ENCODE measurements at places on chromosomes 1 and 21.

DNA sequence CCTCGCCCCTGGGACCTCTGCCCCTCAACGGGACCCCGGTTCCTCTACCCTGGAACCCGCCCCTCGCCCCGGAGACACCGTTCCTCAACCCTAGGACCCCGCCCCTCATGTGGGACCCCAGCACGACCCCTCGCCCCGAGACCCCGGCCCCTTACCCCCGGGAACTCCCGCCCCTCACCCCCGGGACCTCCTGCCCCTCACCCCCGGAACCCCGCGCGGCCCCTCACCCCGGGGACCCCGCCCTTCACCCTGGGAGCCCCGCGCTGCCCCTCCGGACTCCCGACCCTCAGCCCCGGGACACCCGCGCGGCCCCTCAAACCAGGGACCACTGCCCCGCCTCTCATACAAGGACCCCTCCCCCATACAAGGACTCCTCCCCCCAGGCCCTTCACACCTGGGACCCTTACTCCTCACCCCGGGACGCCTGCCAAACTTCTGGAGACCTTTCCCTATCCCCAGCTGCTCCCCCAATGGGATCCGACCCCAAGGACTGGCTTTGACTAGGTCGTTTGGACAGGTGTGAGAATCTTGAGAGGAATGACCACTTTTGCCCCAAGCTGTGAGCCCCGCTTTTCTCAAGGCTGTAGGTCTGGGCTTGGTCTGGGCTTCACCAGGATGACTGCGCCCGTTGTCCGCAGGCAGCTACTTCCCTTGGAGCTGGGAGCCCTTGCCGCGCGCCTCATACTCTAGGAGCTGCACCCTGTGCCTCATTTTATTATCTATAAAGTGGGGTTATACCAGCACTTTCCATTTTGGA, 843 bp downstream of the DIP2A start:
- peak; percentile 3 for DNase-seq

DNA sequence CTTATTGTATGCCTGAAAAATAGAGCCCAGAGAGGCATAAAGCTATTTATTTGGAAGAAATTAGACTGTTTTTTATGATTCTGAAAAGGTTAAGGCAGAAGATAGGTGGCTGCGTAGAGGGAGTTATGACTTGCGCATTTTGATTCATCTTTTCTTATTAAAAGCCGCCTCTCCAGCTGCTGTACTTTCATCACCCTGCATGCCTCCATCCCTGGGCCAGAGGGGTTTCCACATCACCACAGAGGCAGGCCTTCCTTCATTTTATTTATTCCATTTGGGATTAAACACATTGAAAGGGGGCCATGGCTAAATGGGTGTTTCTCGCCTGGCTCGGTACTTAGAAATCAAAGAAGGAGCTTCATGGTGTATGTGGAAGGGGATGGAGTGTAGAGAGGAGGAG, 14.6 kb upstream of the RGS8 start:
- DNase-seq, result no peak

GRCh38 chr1:236495467-236496112, 28.2 kb upstream of the LGALS8 start:
- no peak for DNase-seq

DNA sequence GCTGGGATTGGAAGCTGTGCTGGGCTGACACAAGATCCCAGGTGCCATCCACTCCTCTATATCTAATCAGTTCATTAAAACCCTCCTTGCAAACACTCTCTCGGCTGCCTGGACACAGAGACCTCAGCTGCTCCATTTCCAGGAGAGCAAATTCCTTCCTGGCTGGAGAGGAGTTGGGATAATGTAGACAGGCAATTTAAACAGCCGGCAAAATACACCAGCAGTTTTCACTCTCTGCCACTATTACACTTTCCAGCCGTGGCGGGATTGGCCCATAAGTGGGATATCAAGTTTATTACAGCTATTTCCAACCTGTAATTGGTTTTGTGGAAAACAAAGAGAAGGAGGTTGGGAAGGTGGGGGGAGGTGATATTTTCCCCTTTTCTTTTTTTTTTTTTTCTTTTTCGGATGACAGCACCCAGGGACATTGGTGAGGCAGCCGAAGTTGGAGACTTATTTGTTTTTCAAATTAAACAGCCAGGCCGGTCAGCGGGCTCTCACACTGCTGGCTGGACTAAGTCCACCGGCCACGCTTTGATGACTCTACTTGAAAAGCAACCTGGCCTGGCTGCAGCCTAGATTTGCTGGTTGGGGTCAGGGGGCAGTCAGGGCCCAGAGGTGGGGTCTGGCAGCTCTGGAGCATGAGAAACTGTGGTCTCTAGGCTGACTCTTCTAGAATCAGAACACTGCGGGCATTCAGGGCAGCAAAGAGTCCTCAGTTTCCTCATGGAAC, 177.4 kb downstream of the IGSF21 start:
- DNase-seq, result no peak

GRCh38 chr1:81877940-81878339, 77.2 kb downstream of the ADGRL2 start:
- DNase-seq, result no peak

DNA sequence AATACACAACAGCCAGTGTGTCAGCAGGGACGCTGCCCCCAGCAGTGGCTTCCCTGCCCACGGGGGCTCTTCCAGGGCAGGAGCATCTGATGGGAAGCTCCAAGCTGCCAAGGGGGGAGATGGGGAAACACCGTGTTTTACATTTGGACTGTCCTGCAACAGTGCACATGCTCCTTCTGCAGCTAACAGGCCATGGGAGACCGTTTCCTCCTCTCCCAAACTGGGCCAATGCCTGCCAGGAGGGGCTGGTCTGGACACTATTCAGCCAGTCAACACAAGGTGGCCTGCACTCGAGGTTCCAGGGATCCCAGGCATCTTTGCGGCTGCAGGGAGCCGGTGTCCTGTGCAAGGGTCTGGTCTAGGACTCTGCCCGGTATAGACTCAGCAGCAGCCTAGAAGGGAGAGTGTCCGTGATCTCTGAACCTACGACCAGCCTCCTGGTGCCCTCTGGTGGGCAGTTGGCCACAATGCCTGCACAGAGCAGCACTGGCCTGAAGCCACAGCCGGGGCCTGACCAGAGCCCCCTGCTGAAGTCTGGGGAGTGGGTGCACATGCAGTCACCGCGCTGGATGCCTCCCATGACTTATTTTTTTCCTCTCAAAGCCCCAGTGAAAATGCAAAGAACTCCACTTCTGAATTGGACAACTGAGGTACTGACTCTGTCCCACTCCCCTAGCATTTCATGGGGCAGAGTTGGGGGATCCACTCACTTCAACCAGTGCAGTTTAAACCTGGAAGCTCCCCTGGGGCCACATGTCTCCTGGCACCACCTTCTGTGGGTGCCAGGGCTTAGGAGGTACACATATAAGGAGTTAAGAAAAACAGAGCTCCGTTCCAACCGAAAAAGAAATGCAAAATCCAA, 33.3 kb downstream of the RCC2 start:
- peak; percentile 7 for DNase-seq

GRCh38 chr1:67749844-67750690, 65.1 kb downstream of the GADD45A start:
- no peak for DNase-seq

DNA sequence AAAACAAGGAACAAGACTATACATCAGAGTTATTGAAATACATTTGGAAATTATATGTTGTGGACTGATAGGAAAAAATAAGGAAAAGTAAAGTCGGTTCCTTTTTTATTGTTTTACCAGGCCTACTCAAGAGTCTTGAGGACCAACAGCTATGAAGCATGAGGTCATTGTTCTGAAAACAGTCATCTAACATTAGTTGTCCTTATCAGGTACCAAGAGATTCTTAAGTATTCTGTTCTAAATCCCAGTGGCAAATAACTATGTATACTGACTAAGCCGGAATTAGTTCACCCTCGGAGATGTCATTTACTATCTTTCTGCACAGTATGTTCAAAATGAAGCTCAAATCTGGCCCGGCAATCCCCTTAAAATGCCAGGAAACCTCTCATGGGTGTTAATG, 585 bp downstream of the ADGRL4 start:
- DNase-seq, result no peak

DNA sequence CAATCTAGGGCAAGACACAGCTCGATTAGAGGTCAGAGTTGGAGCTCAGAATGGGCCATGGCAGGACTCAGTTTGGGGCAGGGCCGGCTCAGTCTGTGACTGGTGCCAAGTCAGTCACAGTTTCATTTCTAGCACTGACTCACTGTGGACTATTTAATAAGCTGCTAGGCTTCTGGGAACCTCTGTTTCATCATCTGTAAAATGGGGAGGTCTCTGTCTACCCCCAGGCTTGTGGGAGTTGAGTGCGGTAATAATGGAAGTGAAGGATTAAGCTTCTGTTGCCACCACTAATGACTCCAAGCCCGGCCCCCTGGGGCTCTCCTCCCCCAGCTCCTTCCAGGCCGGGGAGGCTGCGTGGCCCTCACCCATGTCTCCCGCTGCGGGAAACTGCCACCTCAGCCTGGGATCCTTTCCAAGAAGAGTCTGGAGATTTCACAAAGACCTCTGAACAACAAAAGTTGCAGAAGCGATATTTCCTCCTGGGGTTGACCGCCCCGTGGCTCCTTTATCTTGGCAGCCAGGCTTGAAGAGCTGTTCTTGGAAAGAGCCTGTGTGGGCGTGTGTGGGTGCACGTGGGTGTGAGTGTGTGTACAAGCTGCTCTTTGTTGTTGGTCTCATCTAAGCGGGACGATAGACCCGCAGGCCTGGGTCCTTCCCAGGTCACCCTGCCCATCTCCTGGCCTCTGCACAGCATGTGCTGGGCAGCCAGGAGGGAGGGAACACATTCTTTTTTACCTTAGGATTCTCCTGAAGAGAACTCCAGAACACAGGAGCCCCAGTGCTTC, 29.1 kb downstream of the KNCN start:
- peak; percentile 55 for DNase-seq

DNA sequence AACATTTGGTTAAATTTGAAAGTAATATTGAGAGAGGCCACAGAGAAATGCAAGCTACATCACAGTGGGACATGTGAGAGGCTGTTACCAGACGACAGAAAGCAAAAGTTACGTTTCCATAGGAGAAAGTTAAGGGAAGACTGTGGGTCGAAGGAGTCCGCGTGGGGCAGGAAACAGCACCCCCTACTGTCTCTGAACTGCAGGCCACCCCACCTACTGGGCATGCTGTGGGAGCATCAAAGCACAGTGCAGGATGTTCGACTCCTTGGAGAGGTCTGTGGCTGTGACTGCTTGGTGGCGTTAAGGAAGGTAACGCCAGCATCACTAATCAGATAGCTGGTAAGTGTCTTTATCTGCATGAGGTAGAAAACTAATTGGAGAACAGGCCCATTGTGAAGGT, 123.9 kb downstream of the PTBP2 start:
- DNase-seq, result peak; percentile 1

GRCh38 chr1:184945678-184946412, 28.5 kb downstream of the NIBAN1 start:
- no peak for DNase-seq

Measured in stimulated activated naive CD4-positive, alpha-beta T cell treated with Interleukin-2 at 50 U/mL for 16 hours (primary cell).